ENCODE measurements at places on chromosomes 4 and X.

GRCh38 chr4:8759987-8760386, 111.7 kb downstream of the HMX1 start:
- no peak for DNase-seq

- DNase-seq: no peak
Observed at GRCh38 chrX:37701588-37701987, 16.0 kb downstream of the XK start.

DNA sequence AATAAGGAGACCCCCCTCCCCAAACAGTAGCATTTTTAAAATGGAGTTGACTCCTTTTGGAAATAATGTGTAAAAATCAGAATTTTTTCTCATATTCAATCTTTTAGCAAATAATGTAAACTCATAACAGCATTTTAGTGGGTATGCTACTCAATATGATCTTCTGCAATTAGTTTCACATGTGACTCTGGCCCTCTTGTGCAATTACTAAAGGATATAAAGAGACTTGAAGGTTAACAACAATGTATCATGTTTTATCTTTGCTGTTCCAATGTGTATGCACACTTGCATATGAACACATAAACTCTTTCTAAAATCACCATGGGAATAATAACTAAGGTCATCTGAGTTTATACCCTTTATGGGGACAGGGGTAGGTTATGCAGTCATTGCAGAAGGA, 39.9 kb upstream of the RXFP1 start:
- no peak for DNase-seq

DNA sequence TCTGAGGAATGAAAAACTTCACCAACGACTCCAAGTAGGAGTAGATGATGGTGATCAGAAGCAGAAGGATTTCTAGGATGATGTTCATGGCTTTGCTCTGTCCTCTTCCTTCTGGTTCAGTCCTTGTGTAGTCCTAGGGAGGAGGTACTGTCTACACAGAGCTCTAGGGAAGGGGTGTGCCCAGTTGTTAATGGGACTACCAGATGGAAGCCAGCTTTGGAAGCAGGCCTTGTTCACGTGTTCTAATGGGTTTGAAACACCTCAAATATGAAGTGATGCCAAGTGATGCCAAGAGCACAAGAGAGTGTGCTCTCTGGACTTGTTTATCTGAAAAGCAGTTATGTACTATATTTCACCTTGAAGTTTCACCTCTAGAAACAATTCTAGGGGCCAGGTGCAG, at the start of gene HSD17B13:
Gene HSD17B13, minus strand, starts transcription at position 129 of the 400 bp plus-strand sequence. Its CDS starts 41 bp downstream, at position 88.
- no peak for DNase-seq

DNA sequence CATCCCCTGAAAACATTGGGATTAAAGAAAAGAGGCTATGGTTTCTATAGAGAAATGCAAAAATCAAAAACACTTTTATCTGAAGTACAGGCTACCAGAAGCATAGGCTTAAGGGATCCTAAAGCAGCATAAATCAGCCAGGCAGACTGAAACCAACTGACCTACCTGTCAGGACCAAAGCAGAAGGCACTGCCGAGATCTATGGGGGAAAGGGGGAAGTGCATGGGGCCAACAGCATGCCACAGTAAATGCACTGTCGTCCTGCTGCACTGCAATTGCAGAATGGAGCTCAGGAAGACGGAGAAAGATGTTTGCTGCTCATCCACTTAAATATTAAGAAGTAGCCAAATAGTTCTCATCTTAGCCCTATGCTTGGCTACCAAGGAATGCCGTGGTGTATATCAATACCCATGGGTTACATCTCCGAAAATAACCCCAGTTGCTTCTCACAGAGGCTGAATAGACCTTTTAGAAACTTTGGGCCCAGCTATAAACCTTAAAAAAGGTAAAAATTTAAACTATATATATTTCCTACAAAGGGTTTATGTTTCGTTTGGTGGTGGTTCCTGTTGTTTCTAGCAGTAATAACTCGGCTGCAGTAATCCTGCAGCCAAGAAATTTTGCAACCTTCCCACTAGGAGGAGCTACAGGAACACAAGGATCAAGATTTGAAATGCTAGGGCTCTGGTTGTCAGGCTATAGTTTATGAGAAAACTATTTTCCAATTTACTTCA, 312.2 kb upstream of the DIAPH2 start:
- DNase-seq: peak; percentile 1

- DNase-seq: no peak
Observed at GRCh38 chrX:114675365-114675764, 91.5 kb downstream of the HTR2C start.

GRCh38 chr4:130668859-130669258, 1572.9 kb downstream of the C4orf33 start:
- DNase-seq: no peak

GRCh38 chr4:173337463-173337862, 3.3 kb upstream of the HMGB2 start:
- DNase-seq: no peak

DNA sequence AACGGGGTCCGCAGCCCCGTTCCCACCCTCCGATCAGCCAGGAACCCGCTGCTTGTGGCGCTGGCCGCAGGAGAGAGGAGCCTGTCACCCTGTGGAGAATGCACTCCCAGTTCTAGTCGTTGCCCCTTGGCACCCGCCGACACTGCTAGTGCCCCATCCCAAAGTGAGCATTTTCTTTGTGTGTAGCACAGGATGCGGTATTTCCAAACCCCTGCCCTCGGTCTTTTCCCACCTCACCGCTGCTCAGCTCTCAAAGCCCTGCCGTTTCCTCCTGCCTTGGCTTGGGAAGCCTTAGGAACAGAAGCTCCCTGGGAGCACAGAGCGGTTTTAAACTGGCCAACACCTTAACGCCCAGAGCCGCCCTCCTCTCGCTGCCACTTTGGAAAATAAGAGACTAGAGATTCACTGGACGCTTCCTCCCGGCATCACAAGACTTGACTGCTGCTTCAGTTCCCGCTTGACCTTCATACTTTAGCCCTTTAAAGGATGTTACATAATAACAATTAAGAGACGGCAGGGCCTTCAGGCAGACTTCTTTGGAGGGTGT, 772 bp downstream of the CYP4V2 start:
- peak; percentile 40 for DNase-seq

DNA sequence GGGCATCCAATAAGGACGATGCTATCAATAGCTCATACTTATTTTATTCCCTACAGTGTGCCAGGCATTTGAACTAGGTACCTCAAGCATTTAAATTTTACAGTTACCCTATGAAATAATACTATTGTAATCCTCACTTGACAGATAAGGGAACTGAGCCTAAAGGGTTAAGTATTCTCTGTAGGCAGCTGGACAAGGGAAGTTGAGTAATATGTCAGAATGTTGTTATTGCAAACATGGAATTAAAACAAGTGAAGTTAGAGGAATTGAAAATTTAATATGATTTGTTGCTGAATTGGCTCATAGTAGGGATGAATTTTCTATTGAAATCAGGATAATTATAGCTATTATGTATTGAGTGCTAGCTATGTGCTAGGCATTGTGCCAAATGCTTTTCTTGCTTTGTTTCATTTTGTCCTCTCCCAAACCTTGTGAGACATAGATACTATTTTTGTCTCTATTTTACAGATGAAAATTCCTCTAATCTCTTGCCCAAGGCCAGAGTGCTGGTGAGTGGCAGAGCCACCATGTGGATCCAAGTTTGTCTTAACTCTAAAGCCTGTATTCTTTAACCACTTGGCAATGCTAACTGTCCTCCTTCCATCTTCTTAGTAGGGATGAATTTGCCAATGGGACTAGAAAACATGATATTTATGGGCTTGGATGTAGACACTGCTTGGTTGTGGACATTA, 58.1 kb downstream of the TMEM164 start:
- no peak for DNase-seq

GRCh38 chr4:158169506-158169905, 3.3 kb downstream of the GASK1B start:
- no peak for DNase-seq

GRCh38 chrX:14997271-14997670, 124.0 kb downstream of the MOSPD2 start:
- DNase-seq: no peak

- no peak for DNase-seq
Observed at GRCh38 chrX:105116486-105116885, 104.0 kb downstream of the TEX13A start.

DNA sequence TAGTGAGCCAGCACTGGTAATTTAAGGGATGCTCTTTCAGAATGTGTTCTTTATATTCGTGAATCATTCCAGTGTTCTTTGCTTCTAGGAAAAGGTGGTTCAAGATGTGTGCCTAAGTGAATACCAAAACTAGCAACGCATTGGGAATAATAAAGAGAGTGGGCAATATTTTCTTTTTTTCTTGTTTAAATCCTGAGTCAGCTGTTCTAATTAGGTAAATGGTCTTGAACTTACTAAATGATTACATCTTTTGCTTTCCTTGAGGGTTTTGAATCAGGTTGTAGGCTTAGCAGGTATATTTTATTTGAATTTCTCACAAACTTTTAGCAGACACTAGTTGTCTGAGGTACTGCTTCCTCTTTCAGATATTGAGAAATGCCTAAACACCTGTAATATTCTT, 29.5 kb downstream of the ENPEP start:
- no peak for DNase-seq

DNA sequence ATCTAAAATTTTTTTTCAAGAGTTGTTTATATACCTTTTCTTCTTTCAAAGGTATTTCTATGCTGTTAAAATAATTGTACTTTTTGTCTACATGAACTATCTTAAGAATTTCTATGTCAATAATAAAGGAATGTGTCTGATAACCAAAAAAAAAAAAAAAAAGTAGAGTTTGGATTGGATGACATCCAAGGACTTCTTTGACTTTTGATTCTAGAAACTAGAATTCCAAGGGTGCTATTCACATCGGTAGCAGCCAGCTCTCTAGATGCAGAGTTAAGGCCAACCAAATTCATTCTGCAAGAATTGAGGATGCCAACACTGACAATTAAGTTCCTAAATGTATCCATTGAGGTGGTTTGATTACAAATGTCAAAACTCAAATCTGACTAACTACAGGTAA, 42.0 kb upstream of the PRKG2 start:
- no peak for DNase-seq

- no peak for DNase-seq
Observed at GRCh38 chr4:160352637-160353036, 1249.8 kb downstream of the RAPGEF2 start.

DNA sequence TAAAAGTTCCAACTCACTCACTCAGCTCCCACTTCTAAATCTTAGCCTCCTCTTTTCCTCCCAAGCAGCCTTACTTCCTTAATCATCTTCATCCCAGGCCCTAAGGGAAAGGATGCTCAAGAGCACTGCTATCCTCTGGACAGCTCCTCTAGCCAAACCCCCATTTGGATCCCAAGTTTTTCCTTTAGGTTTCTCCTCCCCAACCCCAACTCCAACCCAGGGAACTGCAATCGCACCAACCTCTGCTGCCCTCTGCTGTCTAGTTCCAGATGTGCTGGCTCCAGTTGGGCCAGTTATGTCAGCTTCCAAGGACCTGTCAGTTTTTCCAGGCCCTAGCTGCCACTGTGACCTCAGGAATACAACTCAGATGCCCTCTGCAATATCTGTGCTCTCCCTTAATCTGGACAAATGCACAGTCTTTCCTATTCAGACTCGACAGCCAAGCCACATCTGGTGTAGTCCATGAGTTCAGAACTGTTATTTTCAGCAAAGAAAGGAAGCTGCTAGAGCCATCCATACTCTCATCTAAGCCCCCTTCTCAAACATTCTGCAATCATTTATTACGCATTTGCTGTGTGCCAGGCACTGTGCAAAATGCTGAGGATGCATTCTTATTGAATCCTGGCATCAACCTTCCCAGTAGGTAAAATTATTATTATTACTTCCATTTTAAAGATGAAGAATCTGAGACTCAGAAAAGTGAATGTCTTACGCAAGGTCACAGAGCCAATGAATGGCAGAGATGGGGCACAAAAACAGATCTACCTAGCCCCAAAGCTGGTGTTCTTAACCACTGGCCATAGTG, 12.3 kb upstream of the XPNPEP2 start:
- DNase-seq: peak; percentile 52

DNA sequence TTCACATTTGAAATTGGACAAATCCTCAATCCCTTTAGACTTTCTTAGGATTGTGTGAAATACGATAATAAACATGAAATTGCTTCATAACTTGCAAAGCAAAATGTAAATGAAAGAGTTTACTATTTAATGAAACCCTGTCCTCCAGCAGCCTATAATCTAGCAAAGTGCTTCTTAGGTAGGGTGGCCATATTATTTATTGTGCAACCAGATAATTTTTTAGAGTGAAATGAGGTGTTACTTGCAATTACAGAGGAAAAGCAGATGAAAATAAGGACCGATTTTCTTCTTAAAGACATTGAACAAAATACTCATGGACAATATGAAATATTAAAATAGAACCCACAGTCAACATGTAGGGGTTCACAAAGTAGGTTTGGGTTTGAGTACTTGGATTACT, 116.2 kb upstream of the GALNT7 start:
- DNase-seq: no peak

- DNase-seq: no peak
Observed at GRCh38 chr4:165010991-165011390, 20.8 kb upstream of the TRIM60 start.

DNA sequence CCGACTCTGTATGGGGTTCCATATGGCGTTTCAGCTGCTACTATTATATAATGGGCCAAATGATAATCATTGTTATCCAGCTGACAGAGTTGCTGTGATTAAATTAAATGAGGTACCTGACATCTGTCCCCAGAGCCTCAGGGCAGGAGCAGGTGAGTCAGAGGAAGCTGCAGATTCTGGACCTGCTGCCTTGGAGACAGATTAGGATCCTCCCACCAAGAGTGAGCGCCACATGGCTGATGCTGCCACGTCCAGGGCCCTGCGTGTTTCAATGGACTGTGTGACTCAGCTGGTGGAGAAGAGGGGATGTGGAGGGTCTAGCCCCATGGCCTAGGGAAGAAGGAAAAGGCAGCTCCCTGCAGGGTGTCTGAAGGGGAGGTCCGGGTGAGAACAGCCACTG, 28.3 kb upstream of the UXT start:
- DNase-seq: no peak

DNA sequence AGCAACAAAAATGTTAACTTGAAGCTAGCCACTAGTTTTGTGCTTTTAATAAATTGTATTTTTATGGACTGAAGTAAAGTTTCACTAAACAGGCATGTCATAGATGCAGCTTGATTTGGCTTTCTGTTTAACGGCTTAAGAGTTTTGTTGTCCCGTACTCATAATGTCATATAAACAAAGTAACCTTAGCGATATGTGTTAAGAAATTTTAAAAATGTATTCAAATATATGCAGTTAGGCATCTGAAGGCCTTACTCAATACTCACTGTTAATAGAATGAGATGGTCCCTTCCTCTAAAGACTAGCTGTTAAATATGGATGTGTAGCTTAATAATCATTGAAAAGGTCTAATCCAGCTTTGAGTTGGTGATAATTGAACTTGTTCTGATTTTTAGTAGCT, 1.0 kb upstream of the SCLT1 start:
- no peak for DNase-seq
